CD4-positive, alpha-beta T cell treated with Interferon alpha-2 for 1 hour (primary cell): ENCODE measurements at places on chromosomes 1 and 21.

- DNase-seq = no peak
Observed at GRCh38 chr1:222096883-222097282, 355.0 kb upstream of the DUSP10 start.

DNA sequence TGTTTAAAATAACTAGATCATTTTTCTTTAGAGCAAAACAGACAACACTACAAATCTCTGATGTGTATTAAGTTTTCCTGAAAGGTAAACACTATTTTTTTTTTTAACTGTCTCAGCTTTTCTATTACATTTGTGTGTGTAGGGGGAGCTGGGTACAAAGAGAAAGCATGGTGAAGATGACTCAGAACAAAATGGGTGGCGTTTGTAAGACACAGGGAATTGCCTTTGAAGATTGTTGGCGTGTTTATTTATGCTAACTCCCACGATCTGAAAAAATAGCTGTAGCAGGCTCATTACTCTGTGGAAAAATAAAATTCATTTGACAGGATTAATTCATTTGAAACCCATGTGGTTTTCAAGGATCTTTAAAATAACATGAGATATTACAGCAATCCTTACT, 285.1 kb downstream of the RYR2 start:
- DNase-seq = no peak

DNA sequence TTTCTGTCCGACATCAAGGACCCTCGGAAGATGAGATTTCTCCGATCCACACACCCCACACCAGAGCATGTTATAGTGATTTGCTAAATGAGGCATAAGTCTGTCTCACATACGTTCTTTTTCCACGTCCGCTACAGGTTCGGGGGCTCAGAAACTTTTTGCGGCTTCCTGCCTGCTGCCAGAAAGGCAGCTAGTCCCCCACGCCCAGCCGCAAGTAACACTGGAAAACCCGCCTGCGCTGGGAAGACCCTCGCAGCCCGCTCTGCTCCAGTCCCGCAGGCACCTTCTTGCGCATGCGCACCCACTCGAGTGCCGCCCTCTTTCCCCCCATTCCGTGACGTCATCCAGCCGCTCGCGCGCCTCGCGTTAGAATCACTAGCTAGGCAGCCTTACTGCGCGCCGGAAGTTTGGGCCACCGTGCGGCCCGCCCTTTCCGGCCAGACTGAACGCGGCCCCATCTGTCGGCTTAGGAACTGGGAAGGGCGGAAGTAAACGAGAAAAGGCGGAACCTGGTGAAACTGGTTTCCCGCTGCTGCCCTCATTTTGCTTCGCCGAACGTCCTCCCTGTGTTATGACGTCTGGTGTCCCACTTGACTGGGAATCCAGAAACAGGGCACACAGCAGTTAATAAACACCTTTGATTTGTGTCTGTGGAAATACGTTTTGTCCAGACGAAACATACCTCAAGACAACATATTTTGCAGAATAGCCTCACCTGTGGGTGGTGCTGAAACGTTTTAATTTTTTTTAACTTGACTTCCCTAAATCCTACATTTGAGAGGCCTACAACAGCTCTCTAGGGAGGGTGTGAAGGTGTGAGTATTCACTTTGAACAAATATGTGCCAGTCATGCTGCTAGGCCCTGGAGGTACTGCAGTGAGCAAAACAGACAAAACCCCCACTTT, at the start of gene C1orf74:
Gene C1orf74, minus strand, starts transcription at position 295 of the 905 bp plus-strand sequence. CDS start 925 bp downstream, outside the sequence.
- peak; percentile 98 for DNase-seq

GRCh38 chr21:43699933-43700599, 18.9 kb upstream of the PDXK start:
- no peak for DNase-seq

- no peak for DNase-seq
Observed at GRCh38 chr1:31730336-31731048, 26.7 kb upstream of the COL16A1 start.

- DNase-seq = peak; percentile 15
Observed at GRCh38 chr1:247517795-247518612, 18.2 kb downstream of the OR2C3 start.

DNA sequence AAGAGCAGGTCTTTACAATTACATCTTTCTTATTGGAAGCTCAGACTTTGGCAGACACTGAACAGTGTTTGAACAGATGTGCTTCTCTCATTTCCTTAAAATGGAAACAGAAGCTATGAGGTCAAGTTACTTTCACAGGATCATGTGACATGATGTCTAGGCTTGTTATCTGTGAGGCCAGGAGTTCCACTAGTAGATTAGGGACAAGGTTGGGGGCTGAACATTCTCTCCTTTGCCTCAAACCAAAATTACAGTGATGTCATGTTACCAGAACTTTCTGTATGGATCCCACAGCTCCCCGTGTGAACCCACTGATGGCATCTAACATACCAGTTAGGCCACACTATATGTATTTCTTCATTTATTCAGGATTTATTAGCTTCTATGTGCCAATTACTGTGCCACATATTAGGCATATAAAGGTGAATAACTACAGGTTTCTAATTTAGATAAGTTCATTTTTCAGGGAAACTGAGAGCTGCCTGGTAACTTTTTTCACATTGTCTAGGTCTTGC, 6.0 kb downstream of the DYNLT5 start:
- DNase-seq = no peak

DNA sequence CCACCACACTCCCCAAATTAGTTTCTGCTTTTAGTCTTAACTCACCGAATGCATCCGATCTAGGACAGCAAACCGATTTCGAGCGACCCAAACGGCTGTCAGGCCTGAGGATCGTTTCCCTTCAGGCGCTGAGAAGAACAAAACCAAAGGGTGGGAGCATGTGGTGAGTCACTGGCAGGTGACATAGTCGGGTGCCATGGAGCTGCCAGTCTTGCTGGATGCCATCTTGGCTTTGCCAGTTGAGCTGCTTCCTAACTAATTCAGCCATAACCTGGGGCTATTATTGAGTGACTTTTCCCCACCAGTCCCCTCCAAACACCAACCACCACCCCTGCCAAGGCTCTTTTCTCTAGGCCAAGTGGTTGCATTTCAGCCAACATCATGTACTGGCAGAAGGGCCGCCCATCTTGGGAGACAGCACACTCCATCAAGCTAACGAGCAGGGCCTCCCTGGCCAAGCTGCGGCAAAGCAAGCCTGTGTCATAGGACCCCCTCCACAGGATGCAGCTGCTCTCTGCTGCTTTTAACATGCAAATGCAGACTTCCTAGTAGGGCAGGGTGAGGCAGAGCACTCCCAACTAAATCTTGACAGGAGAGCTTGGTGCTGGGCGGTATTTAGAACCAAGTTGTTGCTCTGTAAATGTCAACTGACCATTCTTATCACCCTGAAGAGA, 22.3 kb upstream of the PEX19 start:
- peak; percentile 3 for DNase-seq

GRCh38 chr1:39692152-39693074, 1.2 kb upstream of the HPCAL4 start:
- DNase-seq = no peak

DNA sequence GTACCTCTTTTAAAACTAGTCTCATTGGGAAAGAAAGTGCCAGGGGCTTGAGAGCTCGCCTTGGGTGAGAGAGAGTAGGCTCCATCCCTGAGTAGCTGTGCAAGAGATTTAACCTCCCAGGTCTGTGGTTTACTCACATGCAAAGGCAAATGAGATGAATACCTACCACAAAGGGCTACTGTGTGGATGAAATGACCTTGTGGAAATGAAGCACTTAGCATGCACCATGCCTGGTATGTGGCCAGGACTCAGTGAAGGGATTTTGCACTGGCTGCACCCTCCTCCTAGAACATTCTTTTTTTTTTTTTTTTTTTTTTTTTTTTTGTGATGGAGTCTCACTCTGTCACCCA, 120.3 kb downstream of the PROX1 start:
- no peak for DNase-seq

- DNase-seq = no peak
Observed at GRCh38 chr1:54221867-54222484, 22.0 kb downstream of the MRPL37 start.

- no peak for DNase-seq
Observed at GRCh38 chr21:34844013-34844923, 175.5 kb downstream of the CLIC6 start.

DNA sequence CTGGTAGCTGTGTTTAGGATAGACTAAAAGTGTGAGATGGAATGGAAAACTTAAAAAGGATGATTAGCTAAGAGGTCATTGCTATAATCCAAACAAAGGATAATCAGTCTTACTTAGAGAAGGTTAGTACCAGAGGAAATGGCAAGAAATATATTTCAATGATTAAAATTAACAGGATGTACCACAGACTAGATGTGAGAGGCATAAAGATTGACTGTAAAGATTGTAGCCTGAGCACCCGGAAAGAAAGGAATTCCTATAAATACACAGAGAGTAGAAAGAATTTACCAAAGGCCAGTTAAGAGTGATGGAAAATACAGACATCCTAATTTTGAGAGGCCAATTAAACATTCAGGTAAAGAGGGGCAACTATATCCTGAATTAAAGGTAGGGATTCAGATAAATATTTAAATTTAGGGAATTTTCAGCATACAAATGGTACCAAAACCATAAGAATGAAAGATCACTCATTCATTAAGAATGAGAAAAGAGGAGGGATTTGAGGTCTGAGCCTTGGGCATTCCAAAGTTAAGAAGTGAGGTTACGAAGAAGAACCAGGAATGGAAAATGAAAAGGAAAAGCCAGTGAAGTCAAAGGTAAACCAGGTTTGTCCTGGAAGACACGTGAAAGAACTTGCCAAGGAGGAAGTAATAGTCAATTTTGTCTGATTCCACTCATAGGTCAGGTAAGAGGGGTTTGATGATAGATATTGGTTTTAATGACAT, 46.4 kb upstream of the RGS1 start:
- no peak for DNase-seq

GRCh38 chr1:214380986-214381695, 100.2 kb downstream of the SMYD2 start:
- no peak for DNase-seq

DNA sequence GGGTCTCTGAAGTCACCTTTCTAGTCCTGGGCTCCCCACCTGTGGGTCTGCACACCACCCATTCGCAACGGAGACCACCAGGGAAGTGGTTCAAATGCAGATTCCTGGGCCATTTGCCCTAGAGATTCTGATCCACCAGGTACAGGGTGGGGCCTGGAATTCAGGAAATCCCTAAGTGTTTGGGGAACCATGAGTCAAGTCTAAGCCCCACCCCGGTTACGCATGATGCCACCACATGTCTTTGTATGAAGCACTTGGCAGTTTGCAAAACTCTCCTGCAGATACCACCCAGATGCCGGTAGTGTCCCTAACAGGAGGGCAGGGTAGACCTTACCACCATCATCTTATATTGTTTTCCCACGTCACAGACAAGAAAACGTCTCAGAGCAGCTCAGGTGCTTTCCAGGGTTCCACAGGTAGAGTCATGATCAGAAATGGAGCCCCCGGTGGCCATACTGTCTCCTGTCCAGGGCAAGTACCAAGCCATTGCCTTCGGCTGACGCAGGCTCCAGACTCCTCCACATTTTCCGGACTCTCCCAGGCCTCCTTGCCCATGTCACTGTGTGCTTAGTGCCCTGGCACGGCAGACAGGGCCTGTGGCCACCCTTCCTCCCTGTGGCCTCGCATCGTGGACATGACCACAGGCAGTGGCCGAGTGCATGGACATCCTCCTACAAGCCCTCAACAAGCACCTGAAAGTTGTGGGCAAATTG, 89.2 kb upstream of the TMEM51 start:
- no peak for DNase-seq

- DNase-seq = no peak
Observed at GRCh38 chr1:219797683-219798082, 130.7 kb downstream of the SLC30A10 start.

DNA sequence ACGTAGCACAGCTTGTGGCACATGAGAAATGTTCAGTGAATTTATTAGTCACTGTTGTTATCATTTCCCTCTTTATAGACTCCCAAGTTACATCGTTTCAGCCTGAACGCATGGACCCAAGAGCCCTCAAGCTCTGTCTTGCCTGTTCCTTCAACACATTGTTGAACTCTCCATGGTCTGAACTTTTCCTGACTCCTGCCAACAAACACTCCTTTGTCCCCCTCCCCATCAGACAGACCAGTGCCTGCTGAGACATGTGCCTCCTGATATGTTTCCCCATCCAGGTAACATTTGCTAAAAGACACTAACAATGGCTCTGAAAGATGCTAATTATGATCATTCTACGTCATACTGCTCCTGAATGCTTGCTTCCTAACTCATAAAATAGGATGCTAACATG, 108.7 kb upstream of the NFIA start:
- no peak for DNase-seq

DNA sequence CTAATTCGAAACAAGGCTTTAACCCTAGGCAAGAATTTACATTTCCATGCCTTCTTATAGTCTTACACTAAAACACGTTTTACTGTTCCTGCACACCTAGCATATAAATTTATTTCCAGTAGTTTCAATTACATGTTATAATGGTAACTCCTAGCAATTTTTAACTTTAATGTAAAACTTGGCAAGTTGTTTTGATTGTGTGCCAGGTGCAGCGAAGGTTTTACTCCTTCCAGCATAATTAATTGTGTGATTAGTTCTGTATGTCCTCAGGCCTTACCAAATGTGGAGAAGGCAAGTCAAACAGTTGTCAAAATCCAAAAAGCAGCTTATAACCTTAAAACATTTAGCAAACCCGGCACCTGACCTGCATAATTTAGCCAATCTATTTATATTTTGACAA, 114.8 kb downstream of the KCNK1 start:
- no peak for DNase-seq

DNA sequence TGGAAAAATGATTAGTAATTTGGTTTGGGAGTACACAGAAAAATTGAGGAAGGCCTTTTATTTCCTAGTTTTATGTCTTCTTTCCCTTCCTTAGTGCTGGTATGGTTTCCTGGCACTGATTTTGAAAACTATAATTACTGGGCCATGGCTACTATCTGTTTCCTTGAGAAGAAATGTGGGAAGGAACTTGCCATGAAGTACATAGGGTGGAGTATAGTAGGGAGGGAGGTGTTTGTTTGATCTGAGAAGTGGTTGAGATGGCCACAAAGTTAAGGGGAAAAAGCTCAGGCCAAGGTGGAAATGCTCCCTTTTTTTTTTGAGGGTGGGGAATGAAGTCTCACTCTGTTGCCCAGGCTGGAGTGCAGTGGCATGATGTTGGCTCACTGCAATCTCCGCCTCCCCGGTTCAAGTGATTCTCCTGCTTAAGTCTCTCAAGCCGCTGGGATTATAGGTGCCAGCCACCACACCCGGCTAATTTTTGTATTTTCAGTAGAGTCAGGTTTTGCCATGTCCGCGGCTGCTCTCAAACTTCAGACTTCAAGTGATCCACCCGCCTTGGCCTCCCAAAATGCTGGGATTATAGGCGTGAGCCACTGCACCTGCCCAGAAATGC, 11.3 kb downstream of the HJV start:
- no peak for DNase-seq

DNA sequence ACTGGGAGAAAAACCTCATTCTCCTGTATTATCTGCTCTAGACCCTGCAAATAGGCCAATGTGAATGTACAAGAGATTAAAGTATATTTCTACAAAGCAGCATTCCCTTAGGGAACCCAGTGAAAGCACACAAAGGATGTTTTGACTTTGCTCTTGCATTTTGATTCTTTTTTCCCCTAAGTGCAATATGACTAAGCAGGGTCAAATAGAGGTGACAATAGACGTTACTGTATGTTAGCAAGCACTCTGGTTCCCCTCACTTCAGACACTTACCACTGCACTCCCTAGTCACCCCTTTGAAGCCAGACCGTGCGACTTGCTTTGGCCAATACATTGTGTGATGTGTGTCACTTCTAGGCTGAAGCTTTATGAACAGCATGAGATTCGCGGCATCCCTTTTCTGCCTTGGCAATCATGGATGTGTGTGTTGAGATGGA, 209.7 kb downstream of the RHOU start:
- DNase-seq = no peak
